LNCaP clone FGC (cell line): ENCODE measurements at places on chromosomes 6 and 20.

DNA sequence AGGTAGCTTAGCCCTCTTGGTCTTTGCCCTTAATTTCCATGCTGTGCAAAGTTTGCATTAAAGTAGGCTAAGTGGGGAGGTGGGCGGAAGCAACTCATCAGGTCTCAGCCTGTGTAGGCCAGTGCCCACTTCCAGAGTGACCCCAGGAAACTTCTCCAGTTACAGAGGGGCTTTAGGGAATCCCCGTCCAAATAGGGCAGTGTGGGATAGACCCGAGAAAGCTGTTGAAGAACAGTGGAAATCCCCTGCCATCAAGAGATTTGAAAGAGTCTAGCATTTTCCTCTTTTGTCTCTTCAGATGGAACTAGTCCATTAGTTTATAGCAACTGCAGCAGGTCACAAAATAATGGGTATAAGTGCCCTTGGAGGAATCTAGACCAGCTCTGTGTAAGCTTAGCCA is 20.2 kb downstream of the SF3B5 start:
- no peak for DNase-seq

- no peak for DNase-seq
Observed at GRCh38 chr6:33944686-33945411, 141.0 kb upstream of the MLN start.

GRCh38 chr20:57231951-57232428 is 34.5 kb downstream of the BMP7 start:
- no peak for DNase-seq

DNA sequence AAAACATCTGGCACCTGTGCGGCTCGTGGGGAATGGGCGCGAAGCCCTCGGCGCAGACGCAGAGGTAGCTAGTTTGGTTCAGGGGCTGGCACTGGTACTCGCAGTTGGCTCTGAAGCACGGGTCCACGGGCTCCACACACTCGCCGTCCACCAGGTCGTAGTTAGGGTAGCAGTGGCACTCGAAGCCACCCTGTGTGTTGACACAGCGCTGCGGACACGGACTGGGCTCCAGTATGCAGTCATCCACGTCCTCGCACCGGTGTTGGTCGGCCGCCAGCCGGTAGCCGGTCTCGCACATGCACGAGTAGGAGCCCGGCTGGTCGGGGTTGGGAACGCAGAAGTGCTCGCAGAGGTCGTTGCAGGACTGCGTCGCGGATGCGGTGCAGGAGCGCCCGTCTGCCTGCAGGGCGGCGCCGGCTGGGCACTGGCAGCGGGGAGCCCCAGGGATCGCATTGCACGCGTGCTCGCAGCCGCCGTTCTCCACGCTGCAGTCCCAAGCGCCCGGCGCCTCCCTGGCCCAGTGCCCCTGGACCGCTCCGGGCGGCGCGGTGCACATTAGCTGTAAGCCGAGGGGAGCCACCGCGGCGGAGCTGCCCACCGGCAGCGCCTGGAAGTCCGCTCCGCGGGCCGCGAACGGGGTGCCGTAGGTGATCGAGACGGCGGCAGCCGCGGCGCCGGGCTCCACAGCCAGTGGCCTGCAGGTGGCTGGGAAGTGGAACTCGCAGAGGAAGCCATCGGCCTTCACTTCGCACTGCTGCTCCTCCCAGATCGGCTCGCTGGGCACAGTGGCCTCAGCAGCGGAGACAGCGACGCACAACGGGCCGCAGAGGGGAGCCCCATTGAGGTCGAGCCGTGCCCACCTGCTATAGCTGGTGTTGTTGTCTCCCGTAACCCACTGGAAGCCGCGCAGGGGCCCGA is 930 bp downstream of the THBD start:
- DNase-seq: no peak

DNA sequence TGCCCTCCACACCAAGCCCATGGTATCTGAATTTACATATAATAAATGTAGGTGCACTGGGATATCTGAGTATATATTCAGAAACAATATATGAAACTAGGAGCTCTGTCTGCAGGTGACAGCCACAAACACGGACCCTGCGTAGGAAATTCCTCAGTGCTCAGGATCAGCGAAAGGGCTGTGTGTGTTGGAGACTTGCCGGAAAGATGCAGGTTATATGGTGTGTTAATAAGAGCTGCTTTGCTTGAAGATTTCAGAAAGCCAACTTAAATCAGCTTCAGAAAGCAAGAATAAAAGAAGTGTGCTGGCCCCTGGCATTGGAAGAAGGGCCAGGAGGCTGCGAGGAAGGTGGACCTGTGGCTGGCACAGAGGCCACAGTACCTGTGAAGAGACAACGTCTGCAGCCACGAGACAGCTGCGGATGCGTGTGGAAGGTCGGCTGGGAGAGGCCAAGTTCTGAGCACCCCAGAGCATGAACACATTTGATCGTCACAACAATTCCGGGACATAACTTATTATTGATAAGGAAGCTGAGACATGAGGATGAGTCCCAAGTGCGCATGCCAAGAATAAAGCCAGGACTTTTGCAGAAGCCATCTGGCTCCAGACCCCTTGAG is 183.2 kb downstream of the DLL1 start:
- no peak for DNase-seq
